Osteocyte (in vitro differentiated cells): ENCODE measurements at places on chromosomes 11 and 22. TPM values are rescaled to one million over a fixed set of nuclear protein-coding genes. Genes with fewer than 3 reads are reported as not detected.

The PDGFD gene
- 2.2 and 3.6 TPM in 2 replicates for total RNA-seq

- no peak for DNase-seq
These were observed 71.5 kb upstream of the RAB38 start for GRCh38 chr11:88246696-88247095.

The C11orf16 gene
- total RNA-seq, result not detected in 2 replicates

The TRIM44 gene
- 73.5 and 79.9 TPM in 2 replicates for total RNA-seq

- DNase-seq, result no peak
These were observed 88.6 kb downstream of the SNX19 start for GRCh38 chr11:130827451-130828377.

GRCh38 chr11:70127653-70128434 lies 49.7 kb downstream of the ANO1 start:
- DNase-seq, result no peak

The MS4A15 gene
- total RNA-seq, result not detected in 2 replicates

The LRP5 gene
- 162 and 179 TPM in 2 replicates for total RNA-seq

DNA sequence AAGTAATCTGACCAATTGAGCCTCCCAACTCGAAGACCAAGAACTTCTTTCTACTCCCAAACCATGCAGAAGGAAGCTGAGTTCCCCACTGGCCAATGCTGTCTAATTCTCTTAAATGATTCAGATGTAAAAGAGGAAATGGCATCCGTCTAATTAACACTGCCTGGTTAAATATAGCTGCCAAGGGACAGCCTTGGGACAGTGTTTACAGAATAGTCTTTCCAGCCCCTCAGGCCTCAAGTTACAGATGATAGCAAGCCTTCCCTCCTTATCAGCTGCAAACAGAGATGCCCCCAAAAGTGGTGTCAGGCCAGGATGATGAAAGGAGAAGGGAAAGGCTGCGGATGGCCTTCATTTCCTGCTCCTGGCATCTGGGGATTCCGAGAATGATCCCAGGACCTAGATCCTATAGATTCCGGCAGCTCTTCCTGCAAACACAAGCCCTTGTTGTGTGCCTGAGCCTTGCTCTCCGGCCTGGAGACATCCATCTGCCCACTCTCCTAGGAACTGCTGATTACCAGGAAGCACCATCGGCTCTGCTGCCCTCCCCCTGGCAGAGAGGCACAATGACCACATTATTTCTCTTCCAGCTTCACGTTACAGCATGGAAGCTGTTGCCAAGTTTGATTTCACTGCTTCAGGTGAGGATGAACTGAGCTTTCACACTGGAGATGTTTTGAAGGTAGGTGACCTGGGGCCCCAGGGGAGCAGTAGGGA lies 13.5 kb upstream of the TMA7B start:
- DNase-seq, result no peak

GRCh38 chr22:37741312-37741795 lies 44.5 kb downstream of the TRIOBP start:
- DNase-seq, result peak; percentile 91

The TMPRSS13 gene
- not detected in 2 replicates for total RNA-seq

The MAJIN gene
- total RNA-seq, result not detected in 2 replicates

GRCh38 chr11:62719302-62719978 lies 7.8 kb downstream of the HNRNPUL2 start:
- no peak for DNase-seq

- peak; percentile 86 for DNase-seq
These were observed 2.3 kb upstream of the TYMP start for GRCh38 chr22:50531962-50532674.

The FGF4 gene
- 0.26 and 0.40 TPM in 2 replicates for total RNA-seq

The C11orf65 gene
- 0.35 and 0.91 TPM in 2 replicates for total RNA-seq

GRCh38 chr11:118666371-118666770 lies 13.1 kb downstream of the TREH start:
- DNase-seq, result no peak

The ZP1 gene
- total RNA-seq, result not detected in 2 replicates

GRCh38 chr11:4090258-4090657 lies 4.3 kb upstream of the RRM1 start:
- DNase-seq, result no peak

GRCh38 chr22:45775062-45775461 lies 103.4 kb downstream of the ATXN10 start:
- no peak for DNase-seq

DNA sequence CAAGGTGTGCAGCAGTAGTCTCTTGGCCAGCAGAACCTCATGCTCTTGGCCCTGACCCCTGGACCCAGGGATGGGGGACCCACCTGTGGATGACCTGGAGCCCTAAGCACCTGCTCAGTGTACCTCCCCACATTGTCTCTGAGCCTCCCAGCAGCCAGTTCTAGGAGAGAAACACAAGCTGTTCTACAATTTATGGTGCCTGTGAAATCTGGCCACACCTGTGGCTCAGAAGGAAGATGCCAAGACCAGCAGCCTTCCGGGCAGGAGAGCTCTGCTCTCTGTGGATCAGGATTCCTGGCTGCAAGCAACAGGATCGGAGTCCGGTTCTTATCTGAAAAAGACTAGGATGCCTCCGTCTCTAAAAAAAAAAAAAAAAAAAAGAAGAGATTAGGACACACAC lies 103.6 kb upstream of the ANO1 start:
- DNase-seq, result no peak

The POU2AF2 gene
- not detected in 2 replicates for total RNA-seq

The LRRC4C gene
- 0.16 TPM in 2 replicates for total RNA-seq

The PNPLA3 gene
- total RNA-seq, result 1.2 and 3.0 TPM in 2 replicates

DNA sequence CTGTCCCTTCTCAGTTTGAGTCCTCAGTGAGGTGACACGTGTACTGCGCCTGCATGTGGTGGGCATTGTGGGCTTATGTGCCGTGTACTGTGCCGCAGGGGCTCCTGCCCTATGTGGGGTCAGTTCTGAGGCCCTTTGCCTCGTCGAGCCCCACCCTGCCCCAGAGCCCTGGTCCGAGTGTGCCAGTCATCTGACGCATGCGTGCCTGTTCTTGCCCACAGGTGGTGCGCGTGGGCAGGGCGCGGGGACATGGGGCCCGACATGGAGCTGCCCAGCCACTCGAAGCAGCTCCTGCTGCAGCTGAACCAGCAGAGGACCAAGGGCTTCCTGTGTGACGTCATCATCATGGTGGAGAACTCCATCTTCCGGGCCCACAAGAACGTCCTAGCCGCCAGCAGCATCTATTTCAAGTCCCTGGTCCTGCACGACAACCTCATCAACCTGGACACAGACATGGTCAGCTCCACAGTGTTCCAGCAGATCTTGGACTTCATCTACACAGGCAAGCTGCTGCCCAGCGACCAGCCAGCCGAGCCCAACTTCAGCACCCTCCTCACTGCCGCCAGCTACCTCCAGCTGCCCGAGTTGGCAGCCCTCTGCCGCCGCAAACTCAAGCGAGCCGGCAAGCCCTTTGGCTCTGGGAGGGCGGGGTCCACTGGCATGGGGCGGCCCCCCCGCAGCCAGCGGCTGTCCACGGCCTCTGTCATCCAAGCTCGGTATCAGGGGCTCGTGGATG lies 22.3 kb upstream of the TMEM191C start:
- DNase-seq, result peak; percentile 80

DNA sequence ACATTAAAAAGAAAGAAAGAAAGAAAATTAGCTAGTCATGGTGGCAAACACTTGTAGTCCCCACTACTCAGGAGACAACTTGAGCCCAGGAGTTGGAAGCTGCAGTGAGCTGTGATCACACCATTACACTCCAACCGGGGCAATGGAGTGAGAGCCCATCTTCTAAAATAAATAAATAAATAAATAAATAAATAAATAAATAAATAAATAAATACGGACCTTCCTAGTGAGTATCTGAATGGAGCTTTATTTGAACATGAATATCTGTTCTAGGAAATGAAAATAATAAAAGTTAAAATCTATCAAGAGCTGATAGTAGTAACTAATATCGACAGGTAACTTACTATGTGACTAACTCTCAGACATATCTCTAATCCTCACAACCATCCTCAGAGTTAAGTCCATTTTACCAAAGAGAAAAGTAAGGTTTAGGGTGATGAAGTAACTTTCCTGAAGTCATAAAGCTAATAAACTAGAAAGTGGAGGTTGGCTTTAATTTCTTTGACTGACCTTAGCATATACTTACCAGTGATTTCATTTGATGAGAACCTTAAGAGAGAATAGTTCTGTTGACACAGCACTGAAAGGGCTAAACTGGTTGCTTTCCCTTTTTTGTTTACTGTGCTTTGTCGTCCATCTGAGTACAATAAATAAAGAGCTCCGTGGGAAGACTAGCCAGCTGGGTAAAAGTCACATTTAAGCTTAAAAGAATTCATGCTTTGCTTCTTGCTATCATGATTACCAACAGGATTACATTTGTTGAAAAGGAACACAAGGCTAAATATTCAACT lies 22.4 kb downstream of the ENTHD1 start:
- DNase-seq, result no peak

DNA sequence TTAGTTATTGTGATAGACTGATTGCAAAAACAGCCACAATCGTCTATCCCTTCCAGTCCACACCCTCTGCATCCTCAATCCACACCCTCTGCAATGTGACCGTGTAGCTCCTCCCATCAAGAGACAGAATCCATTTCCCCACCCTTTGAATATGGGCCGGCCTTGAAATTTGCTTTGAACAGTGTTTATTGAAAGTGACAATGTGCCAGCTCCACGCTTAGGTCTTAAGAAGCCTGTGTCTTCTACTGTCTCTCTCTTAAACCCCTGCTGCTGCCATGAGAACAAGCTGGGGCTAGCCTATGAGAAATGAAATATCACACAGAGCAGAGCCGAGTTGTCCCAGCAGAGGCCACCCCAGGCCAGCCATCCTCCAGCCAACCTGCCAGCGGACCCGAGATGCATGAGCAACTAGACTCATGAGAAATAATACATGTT lies 22.3 kb upstream of the MICAL2 start:
- no peak for DNase-seq

The KRTAP5-1 gene
- not detected in 2 replicates for total RNA-seq

- no peak for DNase-seq
These were observed 35.0 kb downstream of the GRIK4 start for GRCh38 chr11:120546312-120547205.

The MUC2 gene
- not detected in 2 replicates for total RNA-seq
